Skeletal muscle cell (primary cell): ENCODE measurements at places on chromosomes 7 and 10.

DNA sequence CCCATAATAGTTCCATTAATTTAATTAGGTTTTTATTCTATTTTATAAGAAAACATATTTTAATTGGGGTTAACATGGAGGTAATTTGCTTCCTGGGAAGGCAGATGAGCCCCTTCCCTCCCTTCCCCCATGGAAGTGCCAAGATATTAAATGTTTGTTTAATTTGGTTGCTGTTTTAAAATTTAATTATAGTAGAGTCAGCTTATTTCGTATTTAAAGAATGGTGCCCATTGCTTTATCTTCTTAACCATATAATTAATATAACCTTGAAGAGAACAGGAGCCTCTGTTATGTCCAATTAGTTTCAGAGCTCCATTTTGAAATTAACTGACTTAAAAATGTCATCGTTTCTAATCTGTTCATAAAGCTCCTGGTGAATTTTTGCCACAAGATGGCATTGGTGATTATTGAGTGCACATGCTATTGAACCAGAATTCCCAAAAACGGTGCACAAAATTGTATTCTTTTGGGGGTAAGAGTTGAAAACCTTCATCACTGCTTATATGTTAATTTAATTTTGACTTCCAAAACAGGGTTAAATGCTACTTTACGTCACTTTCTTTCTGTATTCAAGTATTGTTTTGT is 26.0 kb downstream of the KLHDC10 start:
- no peak for DNase-seq

DNA sequence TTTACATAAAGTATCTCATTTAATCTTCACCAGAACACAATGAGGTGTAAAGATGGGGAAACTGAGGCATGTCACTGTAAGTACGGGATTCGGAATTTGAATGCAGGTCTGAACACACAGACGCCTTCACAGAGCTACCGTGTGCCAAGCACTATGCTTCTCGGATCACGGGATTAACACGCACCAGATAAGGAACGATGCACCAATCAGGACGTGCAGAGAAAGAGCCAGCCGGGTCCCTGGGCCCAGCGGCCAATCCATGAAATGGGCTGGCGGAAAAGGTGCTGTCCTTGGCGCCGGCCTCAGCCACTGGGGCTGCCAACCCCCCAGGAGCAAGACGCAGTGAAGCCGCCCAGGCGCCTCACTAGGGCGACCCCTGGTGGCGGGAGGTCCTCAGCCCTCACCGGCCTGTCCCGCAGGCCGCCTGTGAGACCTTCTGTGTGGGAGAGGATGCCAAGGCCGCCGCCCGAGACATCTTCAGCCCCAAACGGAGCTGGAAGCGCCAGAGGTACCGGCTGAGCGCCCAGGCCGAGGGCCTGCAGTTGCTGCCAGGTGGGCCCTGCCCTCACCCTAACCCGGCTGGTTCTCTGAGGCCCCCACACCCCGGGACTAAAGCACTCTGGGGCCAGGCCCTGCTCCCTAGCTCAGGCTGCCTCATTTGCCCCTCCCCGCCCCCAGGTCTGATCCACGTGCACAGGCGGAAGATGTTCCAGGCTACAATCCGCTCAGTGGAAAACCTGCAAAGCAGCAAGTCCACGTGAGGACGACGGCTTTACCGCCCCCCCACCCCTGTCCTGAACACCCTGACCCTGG is 15.6 kb downstream of the ATG9B start:
- no peak for DNase-seq

GRCh38 chr7:159130199-159130775 is 14.4 kb downstream of the VIPR2 start:
- no peak for DNase-seq

GRCh38 chr7:151686016-151686766 is 166.5 kb upstream of the RHEB start:
- DNase-seq, result no peak

DNA sequence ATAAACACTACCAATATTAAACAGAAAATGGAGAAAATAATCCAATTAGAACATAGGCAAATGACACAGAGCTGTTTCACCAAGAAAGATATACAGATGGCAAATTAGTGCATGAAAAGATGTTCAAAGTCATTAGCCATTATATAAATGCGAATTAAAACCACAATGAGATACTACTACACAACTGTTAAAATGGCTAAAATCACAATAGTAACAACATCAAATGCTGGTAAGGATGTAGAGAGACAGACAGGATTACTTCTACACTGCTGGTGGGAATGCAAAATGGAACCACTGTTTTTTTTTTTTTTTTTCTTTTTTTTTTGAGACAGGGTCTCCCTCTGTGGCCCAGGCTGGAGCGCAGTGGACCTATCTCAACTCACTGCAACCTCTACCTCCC is 114.9 kb upstream of the RHEB start:
- DNase-seq, result no peak

- DNase-seq, result no peak
Observed at GRCh38 chr10:61662794-61663259, at the start of gene CABCOCO1. Gene CABCOCO1, plus strand, starts transcription at chr10:61662929. Its CDS starts 44 bp downstream, at chr10:61662973.

GRCh38 chr10:92184977-92185376 is 105.9 kb downstream of the CPEB3 start:
- no peak for DNase-seq

DNA sequence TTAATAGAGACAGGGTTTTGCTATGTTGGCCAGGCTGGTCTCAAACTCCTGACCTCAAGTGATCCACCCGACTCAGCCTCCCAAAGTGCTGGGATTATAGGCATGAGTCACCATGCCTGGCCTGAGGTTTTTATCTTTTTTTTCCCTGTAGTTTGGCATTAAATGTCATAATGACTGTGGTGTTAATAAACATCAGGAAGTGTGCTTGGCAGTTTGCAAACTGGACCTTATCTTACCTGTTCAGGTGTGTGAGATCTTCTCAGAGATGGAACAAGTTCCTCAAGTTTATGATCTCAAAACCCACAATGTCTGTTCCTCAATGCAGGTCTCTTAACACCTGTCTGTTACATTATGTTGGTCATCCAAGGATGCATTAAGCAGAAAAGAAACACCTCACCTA is 80.0 kb downstream of the ARID5B start:
- no peak for DNase-seq

GRCh38 chr7:29091715-29092114 is 54.6 kb downstream of the CPVL start:
- no peak for DNase-seq

GRCh38 chr10:26675873-26676257 is 21.6 kb upstream of the PDSS1 start:
- no peak for DNase-seq

- DNase-seq, result no peak
Observed at GRCh38 chr10:101123815-101124617, 7.1 kb upstream of the TLX1 start.

- DNase-seq, result no peak
Observed at GRCh38 chr7:129169171-129169671, 19.2 kb upstream of the SMO start.

- DNase-seq, result no peak
Observed at GRCh38 chr10:125284875-125285597, 124.7 kb upstream of the CTBP2 start.

GRCh38 chr10:80461208-80462183 is 7.4 kb downstream of the TSPAN14 start:
- DNase-seq, result no peak

DNA sequence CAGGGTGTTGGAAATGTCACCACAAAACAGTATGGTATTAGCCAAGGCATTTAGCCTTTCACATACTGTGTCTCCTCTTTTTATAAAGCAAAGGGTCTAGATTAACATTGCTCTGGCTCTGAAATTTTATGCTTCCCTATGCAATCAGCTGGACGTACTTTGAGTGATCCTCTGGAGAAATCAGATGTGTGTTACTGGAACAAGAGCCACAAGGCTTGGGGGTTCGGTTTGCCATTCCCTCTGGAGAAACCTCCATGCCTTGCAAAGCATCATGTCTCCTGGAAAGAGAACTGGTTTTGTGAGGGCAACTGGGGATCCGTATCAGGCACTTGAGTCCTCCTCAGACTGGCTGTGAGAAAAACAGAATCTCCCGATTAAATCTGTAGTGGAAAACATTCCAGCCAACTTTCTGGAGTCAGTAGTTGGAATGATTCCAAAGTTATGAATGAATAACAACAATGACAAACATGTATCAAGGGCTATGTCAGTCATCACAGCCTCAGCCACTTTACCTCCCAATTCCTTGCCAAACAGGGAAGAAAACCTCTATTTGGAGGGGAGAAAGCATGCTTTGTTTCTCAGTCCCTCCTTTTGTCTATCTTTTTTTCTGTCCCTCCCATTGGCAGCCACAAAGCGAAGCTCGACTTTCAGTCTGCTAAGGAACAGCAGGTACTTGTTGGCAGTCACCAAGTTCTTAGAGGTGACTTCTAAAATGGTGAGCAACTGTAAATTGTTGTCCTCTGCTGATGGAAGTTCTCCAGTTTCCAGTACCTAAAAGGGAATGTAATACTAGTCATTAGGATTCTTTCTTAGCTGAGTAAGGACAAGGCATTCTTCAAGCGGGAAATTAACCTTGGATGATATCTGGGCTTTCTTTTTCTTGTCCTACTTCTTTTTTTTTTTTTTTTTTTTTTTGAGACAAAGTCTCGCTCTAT is 864.8 kb upstream of the AUTS2 start:
- DNase-seq, result no peak

- DNase-seq, result no peak
Observed at GRCh38 chr7:100566018-100566531, 7.6 kb downstream of the SAP25 start.

GRCh38 chr7:42006801-42007513 is 230.1 kb downstream of the GLI3 start:
- no peak for DNase-seq

DNA sequence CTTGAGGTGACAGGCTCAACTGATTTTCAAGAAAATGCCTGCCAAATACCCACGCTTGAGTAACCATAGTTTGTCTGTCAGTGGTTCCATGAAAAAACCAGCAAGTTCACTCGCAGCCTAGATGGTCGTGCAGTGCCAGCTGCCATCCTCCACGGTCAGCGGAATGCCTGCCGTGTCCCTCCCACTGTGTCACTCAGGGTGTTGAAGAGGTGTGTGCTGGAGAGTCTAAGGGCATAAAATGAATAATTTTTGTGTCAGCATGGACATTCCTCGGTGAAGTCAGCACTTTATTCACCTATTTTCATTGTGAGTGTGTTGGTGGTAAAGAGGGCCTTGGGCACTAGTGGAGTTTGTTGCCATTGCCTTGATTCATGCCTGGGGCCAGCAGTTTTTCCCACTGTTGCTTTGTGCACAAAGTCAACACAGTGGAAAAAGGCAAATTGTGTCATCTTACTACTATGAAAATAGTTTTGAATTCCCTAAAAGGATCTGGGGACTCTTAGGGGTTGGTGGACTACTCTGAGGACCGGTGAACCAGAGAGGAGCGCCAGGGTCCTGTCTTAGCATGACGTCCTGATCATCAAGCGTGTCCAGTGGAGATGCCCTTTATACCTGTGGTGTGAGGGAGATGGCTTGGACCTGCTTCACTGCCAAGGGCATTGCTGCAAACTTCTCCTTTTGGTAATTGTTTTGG is 17.6 kb downstream of the MINDY4 start:
- DNase-seq, result no peak

DNA sequence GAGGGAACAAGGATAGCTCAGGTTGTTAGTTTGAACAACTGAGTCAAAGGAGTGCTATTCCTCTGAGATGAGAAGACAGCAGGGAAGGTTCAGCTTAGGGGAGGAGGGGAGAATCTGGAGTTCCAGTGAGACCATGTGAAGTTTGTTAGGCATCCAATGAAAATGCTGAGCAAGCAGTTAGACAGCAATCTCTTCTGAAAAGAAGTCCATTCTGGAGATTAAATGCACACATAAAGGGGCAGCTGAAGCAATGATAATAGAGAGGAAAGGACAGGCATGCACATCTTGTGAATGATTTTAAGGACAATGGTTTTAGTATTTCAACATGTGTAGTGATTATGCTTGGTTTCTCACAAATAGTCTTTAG is 89.7 kb upstream of the GHITM start:
- no peak for DNase-seq

GRCh38 chr10:48322017-48322416 is 15.5 kb downstream of the MAPK8 start:
- DNase-seq, result no peak

GRCh38 chr7:31398815-31399214 is 58.3 kb upstream of the NEUROD6 start:
- no peak for DNase-seq
